Nephron progenitor cell (in vitro differentiated cells): ENCODE measurements at places on chromosomes 5 and 9.

GRCh38 chr5:56026863-56027300 is 32.1 kb upstream of the IL6ST start:
- DNase-seq, result no peak

- DNase-seq, result no peak
These were observed 29.0 kb downstream of the MEIKIN start for GRCh38 chr5:131916481-131916880.

- DNase-seq, result no peak
These were observed 84.0 kb downstream of the USP20 start for GRCh38 chr9:129919277-129919676.

- no peak for DNase-seq
These were observed 95.5 kb upstream of the PHYKPL start for GRCh38 chr5:178327931-178328711.

DNA sequence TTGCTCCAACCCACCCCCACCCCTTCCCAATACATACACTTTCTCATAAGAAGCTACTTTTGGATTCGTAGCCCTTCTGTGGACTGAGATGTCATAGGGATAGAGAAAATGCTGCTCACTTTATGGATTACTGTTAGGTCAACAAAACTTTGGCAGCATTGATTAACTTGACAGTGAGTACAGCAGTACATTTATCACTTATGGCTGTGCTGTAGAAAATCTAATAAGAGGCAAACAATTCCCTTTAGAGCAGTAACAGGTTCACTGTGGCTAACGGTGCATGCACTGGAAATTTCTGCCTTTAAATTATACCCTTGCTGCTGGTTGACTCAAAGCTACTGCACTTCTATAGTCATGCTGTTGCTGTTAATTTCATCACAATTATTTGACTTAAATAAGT is 59.2 kb downstream of the PPIC start:
- no peak for DNase-seq

DNA sequence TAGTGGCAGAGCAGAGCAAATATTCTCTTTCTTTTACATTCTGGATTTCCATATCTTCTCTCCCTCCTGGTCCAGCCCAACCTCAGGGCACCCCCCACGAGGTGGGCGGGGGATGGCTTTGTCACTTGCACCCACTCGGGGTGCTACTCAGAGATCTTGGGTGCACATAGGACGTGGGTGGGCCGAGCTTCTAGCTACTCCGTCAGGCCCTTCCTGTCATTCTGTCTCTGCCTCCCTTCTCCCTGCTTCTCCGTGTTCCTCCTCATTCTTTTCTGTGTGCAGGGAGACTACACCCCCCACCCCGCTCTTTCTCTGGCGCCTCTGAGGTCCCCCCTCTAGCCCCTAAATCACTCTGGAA is 19.5 kb downstream of the PCDHGC5 start:
- DNase-seq, result no peak

GRCh38 chr5:72505016-72505415 is 2.2 kb downstream of the ZNF366 start:
- no peak for DNase-seq

DNA sequence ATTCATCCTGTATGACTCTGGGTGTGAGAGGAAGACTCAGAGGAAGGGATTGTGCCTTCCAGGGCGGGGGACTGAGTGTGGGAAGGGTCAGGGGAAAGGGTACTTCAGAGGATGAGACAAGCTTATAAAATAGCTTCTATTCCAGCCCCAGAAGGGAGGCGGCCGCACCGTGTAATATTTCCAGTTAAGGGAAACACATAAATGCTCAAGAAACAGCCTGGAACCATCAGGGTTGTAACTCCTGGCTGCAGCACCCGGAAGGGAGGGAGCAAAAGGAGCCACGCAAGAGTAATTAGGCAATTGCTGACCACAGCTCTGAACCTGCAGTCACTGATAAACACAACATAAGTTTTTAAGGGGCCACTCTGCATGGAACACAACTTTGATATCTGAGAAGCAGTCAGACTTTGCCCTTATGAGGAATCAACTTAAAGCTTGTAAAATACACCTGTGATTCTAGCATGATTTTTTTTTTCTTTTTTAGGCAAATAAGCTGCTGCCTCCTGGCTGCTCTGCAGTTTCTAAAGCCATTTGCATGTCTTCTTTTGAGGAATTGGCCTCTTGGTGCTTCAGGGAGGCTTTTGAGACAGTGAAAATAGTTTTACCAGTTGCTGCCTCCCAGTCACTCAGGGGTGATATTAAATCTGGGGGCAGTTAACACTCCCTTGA is 382.7 kb downstream of the ENC1 start:
- DNase-seq, result peak; percentile 35

- DNase-seq, result no peak
These were observed 79.3 kb downstream of the STARD4 start for GRCh38 chr5:111432883-111433536.

- DNase-seq, result no peak
These were observed 37.1 kb upstream of the OLFM1 start for GRCh38 chr9:135050072-135050990.

DNA sequence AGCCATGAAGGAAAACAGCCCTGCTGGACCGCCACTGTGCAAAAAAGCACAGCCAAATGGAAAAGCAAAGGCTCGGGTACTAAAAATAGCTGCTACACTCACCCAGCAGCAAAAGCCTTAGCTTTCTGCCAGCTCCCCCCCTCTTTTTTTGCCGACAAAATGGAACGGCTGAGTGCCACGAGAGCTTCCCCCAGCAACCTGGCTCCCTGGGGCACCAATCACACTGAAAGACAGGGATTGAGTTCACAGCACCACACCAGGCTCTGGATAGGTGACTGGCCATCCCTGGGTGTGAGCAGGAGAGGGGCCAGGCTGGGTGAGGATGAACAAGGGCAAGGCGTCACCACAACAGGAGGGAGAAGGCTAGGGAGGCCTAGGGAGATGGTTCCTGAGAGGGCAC is 66.7 kb downstream of the SIL1 start:
- DNase-seq, result no peak

DNA sequence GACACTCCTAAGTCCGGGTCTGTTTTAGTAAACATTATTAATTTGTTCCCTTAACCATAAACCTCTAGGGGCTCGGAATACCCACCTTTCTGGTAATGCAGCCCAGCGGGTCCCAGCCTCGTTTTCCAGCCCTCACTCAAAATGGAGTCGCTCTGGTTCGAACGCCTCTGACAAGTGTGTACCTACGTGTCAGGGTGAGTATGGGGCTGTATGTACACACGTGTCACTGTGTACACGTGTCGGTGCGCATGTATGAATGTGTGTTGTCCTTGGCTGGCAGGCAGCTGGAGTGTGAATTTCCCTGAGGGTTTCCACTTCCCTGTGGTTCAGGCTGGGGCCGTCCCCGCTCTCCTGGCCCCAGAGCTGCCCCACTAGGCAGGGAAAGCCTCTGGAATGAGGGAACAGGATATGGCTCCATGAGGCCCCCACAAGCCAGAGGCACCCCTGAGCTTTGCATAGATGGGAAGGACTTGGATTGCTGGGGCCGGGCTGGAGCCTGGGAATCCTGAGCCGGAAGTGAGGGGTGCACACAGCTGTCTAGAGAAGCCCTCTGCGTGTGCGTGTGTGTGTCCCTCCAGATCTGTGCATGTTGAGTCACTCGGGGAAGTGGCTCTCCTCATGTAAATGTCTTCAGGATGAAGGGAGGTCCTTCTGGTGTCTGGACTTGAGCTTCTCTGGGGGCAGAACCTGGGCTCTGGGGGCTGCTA is 160.8 kb upstream of the IER5L start:
- DNase-seq, result no peak

DNA sequence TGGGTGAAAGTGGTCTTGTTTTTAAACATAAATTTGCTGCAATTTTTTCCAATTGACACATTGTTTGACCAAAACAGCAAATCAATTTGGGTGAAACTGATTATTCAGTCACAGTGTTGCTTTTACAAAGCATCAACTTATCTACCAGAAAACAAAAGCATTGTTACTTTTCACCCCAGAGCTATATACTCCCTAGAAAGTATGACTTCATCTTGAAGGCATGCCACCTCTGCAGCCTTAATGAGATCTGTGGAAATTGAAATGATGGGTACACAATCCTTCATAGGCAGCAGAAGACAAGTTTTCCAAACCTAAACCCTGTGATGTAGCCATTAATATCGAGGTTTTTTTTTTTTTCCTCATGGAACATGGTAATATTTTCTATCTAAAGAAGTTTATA is 615.9 kb downstream of the CHSY3 start:
- no peak for DNase-seq

- no peak for DNase-seq
These were observed 510.4 kb downstream of the PSAT1 start for GRCh38 chr9:78807286-78807685.

DNA sequence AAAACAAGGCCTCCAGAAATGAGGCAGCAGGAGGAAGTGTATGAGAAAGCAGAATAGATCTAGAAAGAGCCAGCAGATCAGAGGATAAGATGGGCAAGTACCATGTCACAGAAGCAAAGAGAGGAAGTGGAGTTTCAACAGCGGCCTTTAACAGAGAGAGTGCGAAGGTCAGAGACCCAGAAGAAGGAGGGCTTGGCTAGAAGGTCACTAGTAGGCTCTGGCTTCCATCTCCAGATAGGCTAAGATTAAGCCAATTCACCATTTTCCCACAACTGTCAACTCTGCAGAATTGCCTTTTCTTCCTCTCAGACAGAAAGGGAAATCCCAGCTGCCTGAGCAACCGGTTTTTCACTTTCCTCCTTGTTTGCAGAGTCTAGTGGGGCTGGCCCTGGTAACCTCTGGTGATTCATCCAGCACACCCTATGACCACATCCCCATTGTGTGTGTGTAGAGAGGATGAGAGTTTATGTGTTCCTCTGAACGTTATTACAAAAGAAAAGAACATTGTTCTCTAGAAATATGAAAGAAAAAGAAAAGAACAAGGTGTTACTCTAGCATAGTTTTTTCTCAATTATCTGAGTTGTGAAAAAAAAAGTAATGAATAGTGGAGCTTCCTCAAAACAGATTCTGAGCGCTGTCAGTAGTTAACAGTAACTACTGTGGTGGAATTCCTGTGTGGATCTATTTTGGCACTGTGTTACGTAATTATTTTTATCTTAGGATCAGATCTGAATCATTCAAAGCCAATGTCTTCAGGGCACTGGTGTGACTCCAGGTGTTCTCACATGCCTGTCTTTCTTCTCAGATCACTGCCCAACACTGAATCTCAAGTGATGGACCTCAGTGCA is 220.4 kb downstream of the ARRDC3 start:
- DNase-seq, result no peak

DNA sequence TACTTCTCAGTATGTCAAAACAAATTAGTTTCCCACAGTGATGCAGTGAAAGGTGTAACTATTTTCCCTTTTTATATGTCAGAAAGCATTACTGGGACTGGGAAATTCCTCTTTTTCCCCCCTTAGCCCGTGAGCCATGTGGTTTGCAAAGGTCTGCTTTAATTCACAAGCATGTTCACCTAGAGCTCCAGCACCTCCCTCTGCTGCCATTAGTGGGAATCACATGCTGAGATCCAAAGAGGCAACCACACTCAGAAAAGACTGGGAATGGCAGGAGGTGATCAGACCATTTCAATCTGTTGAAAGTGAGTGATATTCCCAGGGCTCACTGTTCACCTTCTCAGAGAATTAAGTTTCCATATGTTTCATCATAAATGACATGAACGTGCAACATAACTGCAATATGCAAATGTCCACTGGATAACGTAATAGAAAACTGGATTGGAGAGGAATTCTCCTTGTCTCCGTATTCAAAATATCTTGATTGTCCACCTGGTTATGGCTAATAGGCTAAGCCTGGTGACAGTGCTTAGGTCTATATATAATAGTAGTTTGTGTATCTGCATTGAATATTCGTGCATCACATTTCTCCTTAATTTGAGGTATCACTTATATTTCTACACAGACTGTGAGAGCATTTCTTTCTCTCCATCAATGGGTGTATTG is 703.5 kb upstream of the WWC1 start:
- peak; percentile 38 for DNase-seq

- no peak for DNase-seq
These were observed 136.3 kb downstream of the HTR1A start for GRCh38 chr5:63825984-63826383.

DNA sequence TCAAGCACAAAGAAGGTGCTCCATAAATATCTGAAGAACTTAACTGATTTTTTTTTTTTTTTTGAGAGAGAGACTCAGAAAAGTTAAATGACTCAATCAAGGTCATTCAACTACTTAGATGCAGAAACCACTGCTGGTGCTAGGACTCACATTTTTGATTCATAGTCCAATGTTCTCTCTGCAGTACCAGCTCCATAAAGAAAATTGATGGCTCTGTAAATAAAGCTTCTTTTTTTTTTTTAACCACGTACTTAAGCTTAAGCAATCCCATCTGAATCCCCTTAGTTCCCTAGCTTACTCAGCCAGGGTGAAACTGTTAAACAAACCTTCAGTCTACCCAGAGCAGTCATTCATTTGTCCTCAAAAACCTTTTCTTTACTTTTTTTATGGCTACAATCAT is 657.0 kb upstream of the WWC1 start:
- DNase-seq, result no peak

DNA sequence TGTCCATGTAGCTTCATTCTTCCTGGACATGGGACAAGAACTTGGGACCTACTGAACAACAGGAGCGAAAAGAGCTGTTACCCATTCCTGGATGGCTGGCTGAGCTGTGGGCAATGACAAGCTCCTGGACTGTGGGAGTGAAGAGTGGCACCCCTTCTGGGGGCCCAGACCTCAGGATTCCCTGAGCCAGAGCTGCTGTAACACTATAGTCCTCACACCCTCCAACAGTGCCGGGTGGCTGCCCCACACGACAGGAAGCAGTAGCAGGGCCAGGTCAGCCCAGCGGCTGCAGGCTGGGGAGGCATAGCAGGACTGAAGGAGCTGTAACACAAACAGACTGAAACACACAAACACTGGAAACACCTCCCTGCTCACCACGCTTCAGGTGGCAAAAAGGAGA is 169.7 kb upstream of the IRX2 start:
- DNase-seq, result no peak

GRCh38 chr5:179411161-179411841 is 66.0 kb upstream of the ADAMTS2 start:
- no peak for DNase-seq

DNA sequence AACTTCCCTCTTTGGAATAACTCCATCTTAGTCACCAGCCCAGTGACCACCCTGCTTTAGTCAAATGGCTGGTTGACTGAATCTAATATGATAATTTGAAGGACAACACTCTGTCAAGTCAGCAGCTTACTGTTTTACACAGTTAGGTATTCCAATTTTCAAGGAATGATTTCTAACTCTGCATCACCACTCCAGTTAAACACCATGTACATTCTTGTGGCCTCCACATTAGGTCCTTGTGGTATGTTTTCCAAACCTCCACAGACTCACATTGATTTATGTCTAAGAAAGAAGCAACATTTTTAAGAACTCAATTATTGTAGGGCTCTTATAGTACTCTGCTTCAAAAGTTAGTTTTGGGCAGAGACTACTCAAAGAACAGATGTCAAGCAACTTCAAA is 110.7 kb downstream of the TLE1 start:
- DNase-seq, result no peak
